Left cardiac atrium (tissue), 4 donors: ENCODE measurements at places on chromosomes 5 and 9. TPM values are rescaled to one million over a fixed set of nuclear protein-coding genes. Genes with fewer than 3 reads are reported as not detected.

DNA sequence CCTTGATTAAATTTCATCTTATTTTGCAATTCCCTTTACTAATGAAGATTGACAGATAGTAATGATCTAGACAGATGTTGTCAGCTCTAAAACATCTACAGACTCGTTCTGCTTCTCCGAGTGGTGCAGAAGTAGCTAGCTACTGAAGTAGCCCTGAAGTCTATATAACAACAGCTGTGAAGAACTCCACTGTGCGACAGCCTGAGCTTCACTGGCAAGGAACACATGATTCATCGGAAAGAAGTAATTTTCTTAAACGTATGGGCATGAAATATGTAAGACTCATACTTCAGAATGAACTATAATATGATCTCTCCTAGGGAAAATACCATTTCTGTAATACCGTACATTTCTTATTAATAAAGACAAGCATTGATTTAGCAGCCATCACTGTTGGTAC lies 96.2 kb downstream of the TRPM3 start:
- DNase-seq = no peak

DNA sequence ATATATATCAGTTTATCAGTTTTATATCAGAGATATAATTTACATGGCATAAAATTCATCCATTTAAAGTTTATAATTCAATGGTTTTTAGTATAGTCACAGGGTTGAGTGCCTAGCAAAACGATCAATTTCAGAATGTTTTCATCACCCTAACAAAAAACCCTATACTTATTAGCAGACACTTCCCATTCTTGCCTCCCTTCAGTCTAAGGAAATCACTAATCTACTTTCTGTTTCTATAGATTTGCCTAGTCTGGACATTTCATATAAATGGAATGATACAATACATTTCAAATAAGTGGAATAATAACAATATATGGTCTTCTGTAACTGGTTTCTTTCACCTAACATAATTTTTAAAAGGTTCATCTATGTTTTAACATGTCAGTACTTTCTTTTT lies 9.6 kb upstream of the LNPEP start:
- DNase-seq = no peak

The OSMR gene
- 24.9 TPM for total RNA-seq

DNA sequence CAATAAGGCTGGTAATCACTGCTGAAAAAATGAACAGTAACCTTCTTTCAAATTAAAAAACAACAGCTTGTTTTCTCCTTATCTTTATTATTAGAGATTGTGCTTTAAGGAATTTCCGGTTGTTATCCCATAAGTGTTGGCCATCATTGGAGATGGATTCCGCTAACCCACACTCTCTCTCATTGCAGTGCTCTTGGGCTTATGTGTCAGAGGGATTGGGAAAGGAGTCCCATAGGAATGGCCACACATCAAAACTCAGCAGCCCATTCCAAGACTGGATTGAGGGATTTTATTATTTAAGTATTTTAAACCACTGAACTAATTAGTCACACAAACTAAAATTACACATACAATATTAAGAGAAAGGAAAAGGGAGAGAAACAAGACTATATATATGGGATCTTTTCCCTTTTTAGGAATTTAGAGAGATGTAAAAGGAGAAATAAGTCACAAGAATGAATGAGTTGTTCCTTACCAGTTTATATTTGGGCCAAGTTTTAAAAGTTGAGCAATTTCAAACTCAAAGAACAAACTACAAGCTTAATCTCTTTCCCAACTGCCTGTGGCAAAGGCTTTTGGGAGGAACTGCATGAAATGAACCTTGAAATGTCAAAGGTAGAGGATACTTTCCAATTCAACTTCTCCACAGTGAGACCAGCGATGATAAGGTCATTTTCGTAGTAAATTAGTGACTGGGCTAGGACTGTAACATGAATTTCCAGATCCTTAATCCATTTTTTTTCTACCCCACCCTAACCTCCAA lies 2.4 kb downstream of the SPINK6 start:
- no peak for DNase-seq

- DNase-seq = no peak
Observed at GRCh38 chr5:39599721-39600431, 175.1 kb upstream of the DAB2 start.

The ERGIC1 gene
- 90.8 TPM for total RNA-seq

GRCh38 chr5:33291216-33292000 lies 149.4 kb upstream of the TARS1 start:
- peak; percentile 27 for DNase-seq

GRCh38 chr5:91028499-91028956 lies 354.6 kb downstream of the ARRDC3 start:
- DNase-seq = no peak

The SLC6A7 gene
- total RNA-seq = not detected

The PCDHGB4 gene
- total RNA-seq = 4.4 TPM

GRCh38 chr9:95075700-95076099 lies 241.8 kb downstream of the FANCC start:
- no peak for DNase-seq

GRCh38 chr5:114789773-114790402 lies 379.8 kb downstream of the TRIM36 start:
- no peak for DNase-seq

The SV2C gene
- 0.06 TPM for total RNA-seq

DNA sequence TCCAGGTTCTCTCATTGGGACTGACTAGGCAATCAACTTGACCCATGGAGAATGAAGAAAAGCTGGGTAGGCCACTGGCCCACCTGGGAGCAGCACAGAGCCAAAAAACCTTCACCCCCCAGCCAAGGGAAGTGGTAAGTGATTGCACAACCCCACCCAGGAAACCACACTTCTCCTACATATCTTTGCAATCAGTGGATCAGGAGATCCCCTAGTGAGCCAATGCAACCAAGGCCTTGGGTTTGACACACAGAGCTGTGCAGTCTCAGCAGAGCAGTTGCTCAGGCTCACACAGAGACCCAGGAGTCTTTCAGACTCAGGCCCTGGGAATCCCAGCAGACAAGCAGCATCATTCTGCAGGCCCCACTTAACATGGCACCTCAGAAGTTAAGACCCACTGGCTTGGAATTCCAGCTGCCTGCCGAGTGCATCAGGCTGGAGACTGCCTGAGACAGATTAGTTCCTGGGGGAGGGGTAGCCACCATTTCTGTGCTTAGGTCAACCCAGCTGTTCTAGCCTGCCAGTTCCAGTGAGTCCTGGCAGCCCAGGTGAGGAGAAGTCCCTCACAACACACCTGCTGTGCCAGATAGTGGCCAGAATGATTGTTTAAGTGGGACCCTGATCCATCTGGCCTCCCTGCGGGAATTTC lies 136.4 kb downstream of the SAXO1 start:
- no peak for DNase-seq
